Activated CD4-positive, alpha-beta memory T cell treated with anti-CD3 and anti-CD28 coated beads for 36 hours (primary cell): ENCODE measurements at places on chromosomes 5 and 9.

DNA sequence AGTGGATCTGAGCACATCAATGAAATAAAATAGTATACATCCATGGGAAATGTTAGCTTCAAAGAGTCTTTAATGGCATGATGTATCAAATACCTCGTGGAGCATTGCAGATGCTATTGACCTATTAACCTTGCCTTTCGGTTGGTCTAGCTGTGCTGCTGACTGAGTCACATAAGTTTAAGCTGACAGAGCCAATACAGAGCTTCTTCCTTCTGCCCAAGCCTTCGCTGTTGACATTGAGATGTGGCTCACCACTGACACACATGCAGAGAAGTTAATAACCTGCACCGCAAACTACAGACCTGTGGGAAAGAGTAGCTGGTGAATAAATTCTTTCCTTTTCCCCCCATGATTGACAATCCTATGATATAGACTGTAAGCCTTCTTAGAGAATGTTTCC is 78.2 kb downstream of the LURAP1L start:
- no peak for DNase-seq

GRCh38 chr9:87862536-87863268 is 20.0 kb upstream of the SPATA31E1 start:
- no peak for DNase-seq

- DNase-seq: no peak
Measured at GRCh38 chr9:79428422-79428821, 143.3 kb upstream of the TLE4 start.

DNA sequence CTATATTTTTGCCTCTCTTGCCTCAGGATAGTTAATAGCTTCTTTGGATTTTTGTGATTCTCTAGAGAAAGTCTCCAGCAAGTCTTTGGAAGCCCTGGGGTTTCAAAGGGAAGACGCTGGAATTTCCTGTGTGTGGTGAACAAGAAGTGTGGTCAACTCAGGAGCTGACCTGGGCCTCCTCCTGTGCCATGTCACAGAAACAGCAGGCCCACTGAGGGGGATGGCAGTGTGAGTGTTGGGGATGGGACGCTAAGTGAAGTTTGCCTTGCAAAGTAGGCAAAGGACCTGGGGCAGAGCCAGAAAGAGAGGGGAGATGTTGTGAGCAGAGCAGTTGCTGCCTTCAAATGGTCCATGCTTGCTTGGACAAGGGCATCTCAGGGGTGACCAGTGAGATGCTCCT is 226.3 kb downstream of the DMRT2 start:
- no peak for DNase-seq

GRCh38 chr5:118531276-118531675 is 457.1 kb downstream of the DTWD2 start:
- no peak for DNase-seq

DNA sequence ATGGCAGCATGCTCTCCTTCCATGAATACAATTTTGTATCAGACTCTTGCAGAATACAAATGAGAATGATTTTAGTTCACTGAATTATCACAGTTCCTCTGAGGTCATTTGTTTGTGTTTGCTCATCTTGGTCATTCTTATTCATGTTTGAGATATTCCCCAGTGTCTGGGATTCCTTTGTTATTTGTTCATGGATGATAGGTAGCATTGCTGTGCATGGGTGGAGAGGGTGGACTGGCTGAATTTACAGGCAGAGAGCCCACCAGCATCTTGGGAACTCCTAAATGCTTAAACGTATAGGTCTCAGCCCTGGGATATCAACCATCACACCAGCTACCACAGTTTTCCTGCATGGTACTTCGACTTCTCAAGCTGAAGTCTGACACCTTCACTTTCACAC is 459.8 kb downstream of the CCDC171 start:
- no peak for DNase-seq
